ENCODE measurements at places on chromosomes 7 and 10.

DNA sequence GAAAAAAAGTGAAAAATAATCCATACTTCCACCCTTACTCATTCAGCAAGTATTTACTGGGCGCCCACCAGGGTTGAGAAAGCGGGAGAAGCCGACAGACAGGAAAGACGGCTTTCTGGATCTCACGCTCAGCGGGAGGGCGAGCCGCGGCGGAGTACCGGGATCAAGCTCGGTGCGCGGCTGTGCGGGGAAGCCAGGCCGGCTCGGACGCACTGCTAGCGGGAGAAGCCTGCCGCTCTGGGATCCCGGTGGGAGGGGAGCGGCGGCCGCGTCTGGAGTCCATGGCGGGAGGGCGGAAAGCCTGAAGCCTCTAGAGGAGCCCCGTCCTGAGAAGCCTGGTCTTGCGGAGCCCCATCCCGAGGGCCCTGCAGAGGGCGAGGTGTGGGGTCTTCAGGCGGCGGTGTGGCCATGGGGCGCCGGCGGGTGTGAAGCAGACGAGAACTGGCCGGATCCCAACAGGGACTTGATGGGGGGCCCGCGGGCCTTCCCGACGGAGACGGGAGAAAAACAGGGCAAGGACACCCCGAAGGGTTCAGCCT lies 82.9 kb downstream of the VIPR2 start:
- peak; percentile 22 for DNase-seq

DNA sequence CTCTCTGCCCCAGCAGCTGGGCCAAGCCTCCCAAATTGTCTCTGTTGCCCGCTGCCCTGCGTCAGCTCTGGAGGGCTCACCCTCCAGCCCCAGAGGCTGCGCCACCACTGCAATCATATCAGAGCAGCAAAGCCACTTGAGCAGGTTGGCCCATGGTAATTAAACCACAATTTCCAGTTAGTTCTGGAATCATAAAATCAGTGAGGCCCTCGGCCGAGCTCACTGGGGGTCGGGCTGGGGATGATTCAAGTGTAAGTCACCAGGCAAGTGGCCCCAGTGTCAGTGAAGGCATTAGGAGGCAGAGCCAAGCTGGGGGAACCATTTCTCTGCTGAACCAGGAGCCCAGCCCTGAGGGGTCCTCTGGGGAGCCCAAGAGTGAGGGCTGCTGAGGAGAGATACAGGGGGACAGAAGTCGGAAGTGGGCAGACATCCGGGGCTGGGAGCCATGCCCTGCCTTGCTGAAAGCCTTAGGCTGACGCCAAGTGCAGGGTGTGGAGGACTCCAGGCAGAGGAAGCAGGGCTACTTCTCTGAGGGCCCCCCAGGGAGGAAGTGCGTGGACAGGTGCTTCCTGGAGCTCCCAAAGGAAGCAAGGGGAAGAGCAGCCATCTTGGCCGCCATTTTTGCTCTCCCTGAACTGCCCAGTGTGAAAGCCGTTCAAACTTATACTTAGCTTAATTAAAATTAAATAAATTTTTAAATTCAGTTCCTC lies 29.5 kb upstream of the SLC29A3 start:
- DNase-seq, result no peak

DNA sequence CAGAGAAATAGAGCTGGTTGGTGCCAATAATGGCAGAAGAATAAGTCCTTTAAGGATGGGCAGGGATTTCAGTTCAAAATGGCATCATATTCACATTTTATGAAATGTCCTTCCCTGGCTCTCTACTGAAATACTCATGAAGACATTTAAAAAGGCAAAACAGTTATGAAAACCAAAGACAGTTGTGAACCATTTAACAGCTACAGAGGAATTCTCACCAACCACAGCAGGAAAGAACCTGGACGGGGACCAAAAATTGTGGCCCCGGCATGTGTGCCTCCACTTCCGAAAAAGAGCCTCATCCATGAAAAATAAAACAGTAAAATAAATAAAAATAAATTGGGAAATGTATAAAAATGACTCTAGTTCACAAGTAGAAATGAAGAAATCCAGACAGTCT lies 539.5 kb downstream of the SUGCT start:
- DNase-seq, result no peak

GRCh38 chr7:3028071-3028757 lies 15.5 kb downstream of the CARD11 start:
- DNase-seq, result no peak

DNA sequence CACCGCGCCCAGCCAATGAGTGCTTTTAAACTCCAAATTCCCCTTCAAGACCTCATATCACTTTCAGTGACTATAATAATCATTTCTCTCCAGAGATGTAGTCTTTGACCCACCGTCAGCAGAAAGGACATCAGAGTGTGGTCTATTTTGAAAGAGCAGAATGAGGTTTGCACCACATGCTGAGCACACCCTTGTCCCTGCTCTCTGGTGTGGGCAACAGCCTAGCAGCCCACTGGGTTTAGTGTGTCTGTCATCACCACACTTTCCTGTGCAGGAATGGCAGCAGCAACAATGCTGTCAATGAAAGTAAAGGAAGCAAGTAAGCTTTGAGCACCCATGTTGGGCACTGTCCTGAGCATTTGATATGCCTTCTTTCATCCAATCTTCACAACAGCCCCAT lies 122.4 kb downstream of the PLXNA4 start:
- no peak for DNase-seq

GRCh38 chr10:113549856-113550255 lies 3.0 kb upstream of the HABP2 start:
- DNase-seq, result no peak

- DNase-seq, result peak; percentile 94
Observed at GRCh38 chr7:2451171-2452073, 24.8 kb downstream of the GRIFIN start.

GRCh38 chr7:41641665-41642014 lies 61.2 kb downstream of the INHBA start:
- no peak for DNase-seq

GRCh38 chr10:43774234-43774769 lies 125.6 kb upstream of the ZNF32 start:
- no peak for DNase-seq

- DNase-seq, result no peak
Observed at GRCh38 chr10:62992145-62992721, 140.9 kb upstream of the NRBF2 start.

DNA sequence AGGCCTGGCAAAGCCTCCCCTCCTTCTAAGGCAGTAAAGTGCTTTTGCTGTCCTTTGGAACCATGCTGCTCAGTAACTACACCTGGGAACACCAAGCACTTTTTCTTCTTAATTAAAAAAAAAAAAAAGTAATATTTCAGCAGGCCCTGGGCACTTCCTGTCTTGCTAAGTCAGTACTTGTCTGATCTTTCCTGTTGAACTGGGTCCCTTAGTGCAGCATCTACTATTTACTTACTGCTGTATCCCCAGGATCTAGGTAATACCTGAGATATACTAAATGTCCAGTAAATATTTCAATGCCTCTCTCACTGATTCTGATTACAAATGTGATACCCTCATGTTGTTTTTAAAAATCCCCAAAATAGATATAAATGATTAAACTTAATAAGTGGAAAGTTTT lies 77.4 kb downstream of the PPP1R3C start:
- no peak for DNase-seq

DNA sequence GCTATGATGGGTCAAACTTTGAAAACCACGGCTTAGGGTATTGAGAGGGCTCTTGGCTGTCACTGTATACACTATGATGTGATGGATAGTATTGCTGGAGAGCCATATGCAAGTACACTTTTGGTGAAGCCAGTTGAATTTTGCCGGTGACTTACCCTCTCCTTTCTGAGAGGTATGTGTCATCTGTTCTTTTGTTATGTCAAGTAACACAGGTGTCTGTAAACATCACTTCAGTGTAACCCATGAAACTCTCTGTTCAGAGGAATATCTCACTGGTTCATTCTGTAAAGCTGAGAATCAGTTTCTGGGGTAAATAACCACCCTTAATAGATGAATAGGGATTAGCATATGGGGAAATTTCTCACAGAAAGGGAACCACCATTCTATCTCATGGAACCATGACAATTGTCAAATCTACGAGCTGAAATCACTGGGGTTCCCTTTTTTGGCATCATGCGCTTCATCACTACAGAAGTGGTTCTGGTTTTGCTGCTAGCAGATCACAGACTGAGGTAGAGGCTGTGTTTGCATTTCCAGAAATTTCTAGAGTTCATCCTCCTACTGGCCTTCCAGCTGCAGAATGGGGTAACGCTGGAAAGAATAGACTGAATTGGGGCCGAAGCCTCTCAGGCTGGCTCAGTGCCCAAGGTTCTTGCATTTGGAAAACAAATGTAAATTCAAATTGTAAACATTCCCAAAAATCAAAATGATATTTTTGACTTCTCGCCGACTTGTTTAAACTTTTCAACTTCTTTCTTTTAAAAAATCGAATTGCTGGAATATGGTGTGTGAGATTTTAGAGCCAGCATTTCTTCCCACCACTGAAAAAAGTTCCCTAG lies 83.3 kb upstream of the CREB5 start:
- DNase-seq, result no peak

Data from AG08396 (cell line).